ENCODE measurements at places on chromosomes 7 and 10. TPM values are rescaled to one million over a fixed set of nuclear protein-coding genes. Genes with fewer than 3 reads are reported as not detected.

DNA sequence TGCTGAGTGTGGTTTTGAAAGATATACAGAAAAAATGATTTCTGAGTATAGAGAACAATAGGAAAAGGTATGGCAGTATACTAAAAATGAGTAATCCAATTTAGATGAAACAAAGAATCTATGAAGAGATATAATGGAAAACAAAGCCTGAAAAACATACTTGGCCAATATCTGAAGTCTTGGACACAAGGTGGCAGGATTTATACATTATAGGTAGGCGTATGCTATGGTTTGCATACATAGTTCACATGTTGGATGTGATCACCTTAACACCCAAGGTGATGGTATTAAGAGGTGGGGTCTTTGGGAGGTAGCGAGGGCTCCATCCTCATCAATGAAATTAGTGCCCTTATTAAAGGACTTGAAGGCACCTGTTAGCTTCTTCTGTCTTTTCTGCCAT lies 34.5 kb upstream of the BPGM start:
- DNase-seq, result no peak

- no peak for DNase-seq
Measured at GRCh38 chr7:44965937-44966730, 12.7 kb downstream of the MYO1G start.

GRCh38 chr7:65001291-65001814 lies 5.1 kb downstream of the ERV3-1 start:
- no peak for DNase-seq

The RTKN2 gene
- total RNA-seq, result 5.1 TPM

GRCh38 chr7:35909870-35910357 lies 109.1 kb downstream of the SEPTIN7 start:
- DNase-seq, result no peak

DNA sequence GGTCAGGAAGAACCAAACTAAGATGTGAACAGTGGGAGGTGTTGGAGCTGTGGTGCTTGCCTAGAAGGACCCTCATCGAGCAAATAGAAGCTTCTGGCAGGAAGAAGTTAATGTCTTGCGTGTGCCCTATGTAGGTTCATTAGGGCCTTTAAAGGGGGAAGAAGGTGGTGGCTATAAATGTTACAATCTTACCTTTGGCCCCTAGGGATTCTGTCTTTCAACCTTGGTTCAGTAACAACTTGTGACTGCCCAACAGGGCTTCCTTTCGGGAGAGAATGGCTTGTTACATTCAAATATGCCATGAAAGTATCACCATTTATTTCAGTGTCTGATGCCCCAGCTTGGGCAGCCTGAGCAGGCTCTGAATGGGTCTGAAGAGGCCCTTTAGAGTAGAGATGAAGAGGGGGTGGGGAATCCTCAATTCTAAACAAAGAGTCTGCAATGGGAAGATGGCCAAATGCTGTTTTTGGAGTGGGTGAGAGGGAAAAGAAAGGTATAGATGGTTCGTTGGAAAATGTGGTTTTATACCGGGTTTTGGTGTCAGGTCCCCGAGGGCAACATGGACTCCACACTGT lies 108.0 kb downstream of the TCF7L2 start:
- no peak for DNase-seq

GRCh38 chr7:23972057-23972456 lies 262.0 kb downstream of the STK31 start:
- no peak for DNase-seq

The SPDYE1 gene
- total RNA-seq, result not detected

DNA sequence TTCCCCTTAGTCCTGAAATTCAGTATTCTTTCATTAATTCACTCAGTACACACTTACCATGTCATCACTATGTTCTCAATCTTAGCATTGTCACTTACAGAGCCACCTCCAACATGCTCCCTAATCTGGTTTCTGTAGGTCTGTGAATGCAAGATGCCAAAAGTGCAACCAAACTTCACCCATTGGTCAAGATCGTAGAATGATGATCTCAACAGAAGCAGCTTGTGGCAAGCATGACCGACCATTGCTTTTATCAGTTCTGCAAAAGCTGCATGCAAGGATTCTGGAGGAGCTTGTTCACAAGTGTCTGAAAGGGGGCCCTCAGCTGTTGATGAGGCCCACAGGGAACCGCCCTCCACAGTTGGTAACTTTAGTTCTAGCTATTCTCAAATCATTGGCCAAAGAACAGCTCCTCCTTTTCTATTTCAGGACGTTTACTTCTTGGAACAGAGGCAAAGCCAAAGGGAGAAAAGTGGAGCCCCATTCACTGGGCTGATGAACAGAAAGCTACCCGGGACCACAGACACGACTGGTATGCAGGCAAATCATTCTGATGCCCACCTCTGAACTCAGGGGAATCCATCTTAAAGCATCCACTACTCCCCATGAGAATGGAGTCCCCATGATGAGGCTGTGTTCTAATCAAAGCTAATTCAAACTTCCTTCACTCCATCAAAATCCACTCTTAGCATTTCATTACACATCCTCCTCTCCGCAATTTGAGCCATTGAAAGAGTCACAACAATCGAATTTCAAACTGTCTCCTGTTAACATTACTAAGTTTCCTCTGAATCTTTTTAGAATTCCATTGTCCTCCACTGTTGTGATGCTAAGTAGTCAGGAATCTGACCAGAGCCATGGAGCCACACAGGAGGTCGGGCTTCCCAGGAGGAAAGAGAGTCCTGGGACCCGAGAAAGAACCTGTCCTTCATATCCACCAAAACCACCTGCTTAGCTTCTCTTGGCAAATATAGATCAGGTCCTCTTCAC lies 13.9 kb downstream of the GRB10 start:
- DNase-seq, result no peak

The ABCA13 gene
- not detected for total RNA-seq

GRCh38 chr7:45292481-45292880 lies 134.9 kb downstream of the RAMP3 start:
- DNase-seq, result no peak

DNA sequence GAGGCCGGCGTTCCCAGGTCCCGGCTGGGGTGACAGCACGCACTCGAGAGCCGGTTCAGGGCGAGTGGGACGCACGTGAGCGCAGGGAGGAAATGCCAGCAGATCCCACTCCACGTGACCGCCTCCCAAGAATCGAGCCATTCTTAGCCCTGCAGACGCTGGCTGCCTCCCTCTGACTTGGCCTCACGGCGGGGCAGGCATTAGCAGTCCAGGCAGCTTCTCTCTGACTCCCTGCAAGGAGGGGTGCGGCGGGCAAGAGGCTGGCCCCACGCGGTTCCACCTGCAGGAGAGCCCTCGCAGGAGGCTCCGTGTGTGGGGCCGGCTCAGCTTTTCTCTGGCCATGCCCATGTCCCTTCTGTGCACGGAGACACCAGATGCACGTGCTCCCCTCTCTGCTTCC lies 10.1 kb downstream of the GPR146 start:
- no peak for DNase-seq

The CLRN3 gene
- total RNA-seq, result not detected

GRCh38 chr10:89171263-89171872 lies 35.7 kb downstream of the CH25H start:
- DNase-seq, result no peak
